ENCODE measurements at places on chromosomes 11 and 22.

- no peak for DNase-seq
These were observed 18.4 kb downstream of the SELENOO start for GRCh38 chr22:50218996-50219727.

DNA sequence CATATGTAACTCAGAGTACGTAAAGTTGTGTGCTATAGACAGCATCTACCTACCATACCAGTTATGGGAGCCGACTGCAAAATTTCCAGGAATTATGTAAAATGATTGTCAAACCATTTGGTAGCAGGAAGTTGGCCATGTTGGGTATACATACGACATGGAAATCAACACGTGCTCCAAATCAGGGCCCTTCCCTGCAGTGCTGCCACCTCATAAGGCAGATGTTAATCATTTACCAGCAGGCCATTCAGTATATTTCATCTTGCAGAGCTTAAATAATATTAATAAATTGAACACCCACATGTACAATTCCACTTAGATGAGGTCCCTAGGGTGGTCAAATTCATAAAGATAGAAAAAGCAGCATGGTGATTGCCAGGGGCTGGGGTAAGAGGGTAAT lies 9.8 kb downstream of the MS4A18 start:
- DNase-seq: no peak

DNA sequence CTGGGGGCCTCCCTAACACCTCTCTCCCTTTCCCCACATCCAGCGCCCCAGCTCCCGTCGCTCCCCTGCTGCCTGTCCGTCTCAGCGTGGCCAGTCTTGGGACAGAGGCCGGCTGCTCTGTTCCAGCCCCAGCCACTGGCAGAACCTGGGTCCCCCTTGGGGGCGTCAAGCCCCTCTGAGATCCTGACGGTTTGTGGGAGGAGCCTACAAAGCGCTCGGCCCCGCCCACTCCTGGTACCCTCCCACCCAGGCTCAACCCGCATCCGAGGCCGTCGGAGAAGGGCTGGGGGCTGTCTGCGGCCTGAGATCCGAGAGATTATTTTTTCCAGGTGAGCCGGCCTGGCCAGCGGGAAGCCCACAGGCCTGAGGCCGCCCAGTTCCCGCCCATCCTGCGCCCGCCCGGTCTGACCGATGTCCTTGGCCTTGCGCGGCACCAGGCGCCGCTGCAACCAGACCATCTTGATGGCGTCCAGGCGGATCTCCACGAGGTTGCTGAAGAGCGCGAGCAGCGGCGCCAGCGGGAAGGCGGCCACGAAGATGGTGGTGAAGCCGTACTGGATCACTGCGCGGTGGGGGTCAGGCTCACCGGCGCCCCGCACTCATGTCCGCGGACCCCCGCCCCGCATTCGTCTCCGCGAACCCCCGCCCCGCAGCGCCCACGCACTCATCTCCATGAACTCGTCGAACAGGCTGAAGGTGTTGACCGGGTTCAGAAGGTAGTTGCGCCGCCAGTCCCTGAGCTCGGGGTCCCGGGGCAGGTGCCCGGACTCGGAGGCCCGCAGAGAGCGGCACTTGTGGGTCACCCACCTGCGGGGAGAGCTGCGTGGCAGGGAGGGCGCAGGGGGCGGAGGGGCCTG lies 5.5 kb upstream of the SIGIRR start:
- DNase-seq: no peak

GRCh38 chr22:24592851-24593558 lies at the start of gene LRRC75B:
LRRC75B (minus strand) TSS chr22:24593073; CDS start chr22:24593039, 34 bp downstream.
- DNase-seq: no peak

GRCh38 chr22:27107386-27107785 lies 450.0 kb downstream of the MIAT start:
- no peak for DNase-seq

DNA sequence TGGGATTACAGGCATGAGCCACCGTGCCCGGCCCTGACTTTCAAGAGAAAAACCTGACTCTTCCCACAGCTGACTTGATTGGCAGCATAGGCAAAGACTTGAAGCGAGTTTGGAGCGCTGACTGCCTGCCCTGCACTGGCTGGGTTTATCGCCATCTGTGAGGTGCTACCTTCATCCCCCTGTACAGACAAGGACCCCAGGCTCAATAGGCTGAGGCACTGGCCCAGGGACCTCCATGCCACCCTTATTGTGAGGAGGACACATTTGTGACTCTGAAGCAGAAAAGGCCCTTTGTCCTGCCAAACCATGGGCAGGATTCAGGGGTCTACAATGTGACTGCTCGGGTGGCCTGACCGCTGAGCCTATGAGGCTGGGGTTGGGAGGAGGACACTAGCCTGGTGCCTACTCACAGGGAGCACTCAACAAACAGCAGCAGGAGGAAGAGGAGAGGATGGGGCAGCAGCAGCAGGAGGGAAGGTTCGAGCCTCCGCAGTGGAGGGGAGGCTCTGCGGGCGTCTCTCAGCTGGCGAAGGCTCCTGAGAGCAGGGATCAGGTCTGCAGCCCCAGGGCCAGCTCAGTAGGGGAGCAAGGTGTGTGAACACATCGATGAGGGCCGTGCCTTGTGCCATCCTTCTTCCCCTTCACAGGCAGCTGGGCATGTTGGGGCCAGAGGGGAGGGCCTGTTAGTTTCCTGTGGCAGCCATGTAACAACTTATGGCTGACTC lies 72.9 kb upstream of the WNT7B start:
- DNase-seq: no peak

DNA sequence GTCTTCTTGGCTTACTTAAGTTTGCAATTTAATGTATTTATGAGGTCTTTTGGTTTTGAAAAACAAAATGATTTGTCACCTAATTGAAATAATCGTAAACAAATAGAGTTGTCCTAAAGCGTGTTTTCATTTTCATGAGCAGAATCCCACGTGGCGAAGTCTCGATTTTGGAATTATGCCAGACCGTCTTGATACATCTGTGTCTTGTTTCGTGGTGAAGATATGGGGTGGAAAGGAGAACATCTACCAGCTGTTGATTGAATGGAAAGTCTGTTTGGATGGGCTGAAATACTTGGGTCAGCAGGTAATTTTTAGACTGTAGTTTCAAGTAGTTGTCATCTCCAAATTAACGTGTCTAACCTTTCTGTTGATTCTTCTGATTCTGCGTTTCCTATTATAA lies 64.7 kb downstream of the UVRAG start:
- no peak for DNase-seq

GRCh38 chr11:111765320-111765983 lies 737 bp downstream of the PPP2R1B start:
- DNase-seq: no peak

DNA sequence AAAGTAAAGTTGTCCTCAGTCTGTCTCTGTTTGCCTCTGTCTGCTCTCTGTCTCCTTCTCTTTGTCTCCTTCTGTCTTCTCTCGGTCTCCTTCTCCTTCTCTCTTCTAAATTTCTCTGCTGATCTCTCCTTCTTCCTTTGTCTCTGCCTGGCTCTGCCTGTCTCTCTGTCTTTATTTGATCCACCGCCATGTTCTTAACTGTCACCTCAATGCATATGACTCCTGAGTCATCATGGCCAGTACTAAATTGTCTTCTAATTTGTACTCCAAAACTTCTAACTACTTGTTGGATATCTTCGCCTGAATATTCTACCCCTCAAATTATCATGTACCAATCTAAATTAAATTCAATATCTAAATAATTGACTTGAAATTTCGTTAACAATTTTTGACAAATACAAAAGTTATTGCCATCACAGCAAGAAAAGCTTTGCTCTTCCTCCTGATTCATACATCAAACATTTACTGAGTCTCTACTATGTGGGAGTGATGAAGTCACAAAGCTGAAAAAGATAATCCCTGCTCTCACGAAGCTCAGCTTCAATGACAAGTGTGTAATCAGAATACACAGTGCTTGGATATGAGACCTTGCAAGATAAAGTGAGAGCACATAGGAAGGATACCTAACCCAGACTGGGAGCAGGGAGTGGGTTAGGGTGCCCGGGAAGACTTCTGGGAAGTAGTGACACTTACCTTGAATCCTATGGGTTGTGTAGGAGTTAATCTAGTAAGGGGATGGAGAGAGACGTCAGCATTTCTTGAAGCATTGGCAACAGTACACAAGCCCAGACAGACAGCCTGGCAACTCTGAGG lies 193.0 kb downstream of the MAML2 start:
- DNase-seq: no peak

GRCh38 chr11:123052901-123053721 lies 8.8 kb downstream of the HSPA8 start:
- DNase-seq: no peak

- no peak for DNase-seq
These were observed 6.6 kb upstream of the MCM5 start for GRCh38 chr22:35393116-35394010.

- no peak for DNase-seq
These were observed 4.4 kb downstream of the GAS2 start for GRCh38 chr11:22670830-22671229.

GRCh38 chr11:45374130-45374529 lies 88.0 kb upstream of the SYT13 start:
- DNase-seq: no peak

- DNase-seq: no peak
These were observed 817.2 kb downstream of the FAM181B start for GRCh38 chr11:81916451-81916850.

Data from stimulated activated CD8-positive, alpha-beta memory T cell treated with anti-CD3 and anti-CD28 coated beads, Interleukin-15, amount 100 ng/mL, for 1 hour (primary cell).